ENCODE measurements at places on chromosomes 3 and 15.

DNA sequence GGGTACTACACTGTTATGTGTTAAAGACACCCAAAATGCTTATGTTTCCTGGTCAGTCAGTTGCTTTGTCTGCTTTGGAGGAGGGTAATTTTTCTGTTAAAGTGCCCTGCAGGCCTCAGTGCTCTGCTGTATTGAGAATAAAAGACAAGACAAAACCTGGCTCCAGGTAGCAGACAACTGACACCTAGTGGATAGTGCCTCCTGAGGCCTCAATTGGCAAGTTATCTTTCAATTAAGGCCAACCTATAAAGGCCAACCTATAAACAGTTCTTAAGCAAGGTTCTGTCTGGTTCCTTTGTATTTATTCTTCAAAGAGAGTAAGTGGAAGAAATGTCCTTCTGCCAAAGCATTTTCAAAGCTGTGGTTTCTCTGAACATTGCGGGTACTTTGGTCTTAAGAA, 773.8 kb downstream of the MECOM start:
- no peak for DNase-seq

GRCh38 chr3:168612671-168613070, 516.9 kb upstream of the GOLIM4 start:
- DNase-seq = no peak

GRCh38 chr3:82133070-82133606, 371.7 kb upstream of the GBE1 start:
- peak; percentile 39 for DNase-seq

DNA sequence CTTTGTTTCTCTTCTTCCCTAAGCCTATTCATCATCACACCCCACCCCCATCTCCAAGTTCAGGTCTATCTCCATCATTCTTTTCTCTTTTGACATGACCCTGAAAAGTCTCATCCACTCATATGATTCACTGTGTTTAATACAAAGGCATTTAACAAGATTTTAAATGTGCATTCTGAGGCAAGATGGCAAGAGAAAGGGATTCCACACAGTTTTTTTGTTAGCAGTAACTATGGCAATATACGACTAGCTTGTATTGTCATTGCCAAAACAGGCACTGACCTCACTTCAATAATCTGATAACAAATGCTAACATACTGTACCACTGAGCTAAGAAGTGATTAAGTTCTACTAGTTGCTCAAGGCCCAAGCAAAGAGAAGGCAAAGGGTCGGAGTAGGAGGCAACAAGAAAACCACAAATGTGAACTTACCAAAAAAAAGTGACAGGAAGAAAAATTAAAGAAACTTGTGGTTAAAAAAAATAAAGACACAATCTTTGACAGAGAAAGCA, 53.2 kb downstream of the FBN1 start:
- DNase-seq = peak; percentile 99

GRCh38 chr15:68620721-68621527, 42.1 kb downstream of the CORO2B start:
- DNase-seq = peak; percentile 99

GRCh38 chr15:71304681-71305080, 189.4 kb downstream of the THSD4 start:
- DNase-seq = no peak

DNA sequence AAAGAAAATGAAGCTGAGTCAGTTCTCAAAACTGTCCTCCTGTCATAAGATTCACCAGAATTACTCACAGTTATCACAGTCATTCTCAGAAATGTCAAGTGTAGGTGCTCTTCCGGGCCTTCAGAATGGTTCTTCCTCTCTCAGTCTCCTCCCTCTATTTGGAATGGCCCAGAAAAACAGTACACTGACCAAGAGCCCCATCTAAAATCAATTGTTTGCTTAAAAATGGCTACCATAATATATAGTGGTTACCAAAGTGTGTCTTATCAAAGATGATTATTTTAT, 99.8 kb downstream of the MECOM start:
- DNase-seq = no peak

DNA sequence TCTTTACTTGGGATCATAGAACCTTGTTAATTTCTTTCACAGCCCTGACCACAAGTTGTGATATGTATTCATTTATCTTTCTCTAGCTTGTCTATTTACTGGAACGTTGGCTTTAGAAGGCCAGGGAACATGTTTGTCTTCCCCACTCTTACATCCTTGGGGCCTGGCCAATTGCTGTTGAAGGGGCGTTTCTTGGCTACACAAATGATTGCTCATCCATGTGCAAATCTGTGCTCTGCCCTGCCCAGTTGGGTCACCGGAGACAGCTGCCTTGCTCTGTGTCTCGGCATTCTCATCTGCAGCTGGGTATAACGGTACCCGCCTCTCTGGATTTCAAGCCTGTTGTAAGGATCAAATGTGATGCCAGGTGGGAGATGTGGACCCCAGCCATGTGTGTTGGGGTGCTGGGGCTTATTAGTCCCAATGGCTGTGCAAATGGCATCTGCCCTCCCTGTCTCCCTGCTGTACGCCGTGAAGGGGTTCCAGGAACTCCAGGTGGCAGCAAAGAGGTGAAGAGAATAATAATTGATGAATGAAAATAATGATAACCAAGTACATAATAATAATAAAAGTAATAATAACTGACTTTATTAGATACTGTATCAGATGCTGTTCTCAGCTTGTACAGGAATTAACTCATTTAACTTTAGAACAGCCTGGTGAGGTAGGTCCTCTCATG, 24.0 kb upstream of the TLE3 start:
- peak; percentile 97 for DNase-seq

- DNase-seq = peak; percentile 68
Measured at GRCh38 chr15:67456677-67457529, 64.0 kb upstream of the C15orf61 start.

DNA sequence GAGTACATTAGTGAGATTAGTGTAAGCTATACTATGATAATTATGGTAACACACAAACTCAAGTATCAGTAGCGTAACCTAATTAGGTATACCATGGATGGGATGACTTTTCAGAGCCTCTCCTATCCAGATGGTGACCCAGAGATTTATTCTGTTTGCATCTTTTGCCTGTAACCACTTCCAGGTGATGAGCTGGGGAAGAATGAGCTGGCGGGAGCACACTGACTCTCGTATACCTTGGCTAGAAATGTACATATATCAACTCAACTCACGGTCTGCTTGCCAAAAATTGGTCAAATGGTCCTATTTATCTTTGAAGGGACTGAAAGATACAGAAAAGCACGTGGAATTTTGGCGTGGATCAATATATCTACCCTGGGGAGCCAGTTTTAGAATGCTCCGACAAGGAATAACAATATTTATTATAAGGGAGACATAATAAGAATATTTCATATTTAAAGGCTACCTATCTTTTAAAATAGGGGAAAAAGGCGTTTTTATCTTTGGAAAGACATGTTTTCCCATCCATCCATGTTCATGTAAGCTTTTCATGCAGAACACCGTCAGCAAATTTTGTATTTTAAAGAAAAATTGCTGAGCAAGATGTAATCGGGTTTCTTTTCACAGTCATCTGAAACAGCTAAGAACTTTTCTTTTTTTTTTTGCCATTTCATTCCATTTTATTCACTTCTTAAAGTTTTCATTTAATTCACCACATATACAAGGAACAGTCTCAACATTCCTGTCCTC, 502.6 kb upstream of the CBLB start:
- no peak for DNase-seq

- no peak for DNase-seq
Measured at GRCh38 chr3:142890592-142890991, 1.7 kb upstream of the PCOLCE2 start.

GRCh38 chr15:59353994-59354416, 18.7 kb downstream of the MYO1E start:
- DNase-seq = no peak

DNA sequence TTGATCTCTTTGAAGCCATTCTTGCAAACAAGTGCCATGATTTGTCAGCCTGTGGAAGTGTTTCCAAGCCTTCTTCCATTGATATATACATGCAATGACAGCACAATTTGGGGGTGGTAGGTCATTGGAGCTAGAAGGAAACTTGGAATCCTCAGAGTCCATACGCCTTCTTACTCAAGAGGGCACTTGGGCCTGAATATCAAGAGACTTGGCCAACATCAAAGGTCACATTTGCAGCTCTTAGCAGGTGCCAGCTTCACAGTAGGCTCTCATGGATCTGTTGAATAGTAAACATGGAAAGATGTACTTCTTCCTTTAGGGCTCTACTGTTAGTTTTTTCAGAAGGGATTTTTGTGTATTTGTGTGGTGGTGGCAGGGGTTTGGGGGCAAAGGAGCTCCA, 50.9 kb downstream of the RHCG start:
- DNase-seq = no peak

- DNase-seq = no peak
Measured at GRCh38 chr3:57141719-57142410, 23.3 kb downstream of the IL17RD start.

DNA sequence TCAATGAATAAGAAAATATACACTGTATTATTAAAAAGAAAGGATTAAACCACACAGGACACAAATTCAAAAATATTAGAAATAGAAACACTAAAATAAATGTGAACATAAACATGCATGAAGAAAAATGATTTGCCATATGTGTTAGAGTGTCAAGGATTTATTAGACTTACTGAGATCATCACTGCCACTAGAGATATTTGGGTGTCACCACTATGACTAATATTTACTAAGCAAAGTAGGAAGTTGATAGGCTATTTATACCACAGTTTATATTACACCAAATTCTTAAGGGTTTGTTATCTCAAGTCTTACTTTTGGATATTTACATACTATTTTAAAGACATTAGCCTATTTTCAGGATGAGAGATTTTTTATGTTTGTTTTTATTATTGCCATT, 575.0 kb upstream of the SGO1 start:
- peak; percentile 22 for DNase-seq

GRCh38 chr15:31197497-31198414, 96.2 kb upstream of the TRPM1 start:
- no peak for DNase-seq

DNA sequence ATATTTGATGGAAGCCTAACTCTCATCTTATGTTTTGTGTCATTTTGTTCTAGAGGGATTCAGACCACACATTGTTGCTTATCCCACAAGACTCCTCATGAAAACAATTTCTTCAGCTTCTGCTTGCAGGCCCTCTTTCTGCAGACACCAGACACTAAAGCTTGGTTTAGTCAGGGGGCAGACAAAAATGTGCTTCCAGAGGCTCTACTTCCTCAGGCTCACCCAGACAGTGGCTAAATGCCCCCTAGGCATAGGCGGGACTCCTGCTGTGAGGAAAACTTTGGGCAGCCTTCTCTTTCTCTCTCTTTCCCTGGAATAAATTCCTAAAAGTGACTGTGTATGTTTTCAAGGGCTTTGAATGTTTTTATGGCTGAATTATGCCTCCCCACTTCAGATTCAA, 435.4 kb upstream of the ATP11B start:
- no peak for DNase-seq

- peak; percentile 72 for DNase-seq
Measured at GRCh38 chr3:111691293-111691909, 96.3 kb upstream of the ZBED2 start.

DNA sequence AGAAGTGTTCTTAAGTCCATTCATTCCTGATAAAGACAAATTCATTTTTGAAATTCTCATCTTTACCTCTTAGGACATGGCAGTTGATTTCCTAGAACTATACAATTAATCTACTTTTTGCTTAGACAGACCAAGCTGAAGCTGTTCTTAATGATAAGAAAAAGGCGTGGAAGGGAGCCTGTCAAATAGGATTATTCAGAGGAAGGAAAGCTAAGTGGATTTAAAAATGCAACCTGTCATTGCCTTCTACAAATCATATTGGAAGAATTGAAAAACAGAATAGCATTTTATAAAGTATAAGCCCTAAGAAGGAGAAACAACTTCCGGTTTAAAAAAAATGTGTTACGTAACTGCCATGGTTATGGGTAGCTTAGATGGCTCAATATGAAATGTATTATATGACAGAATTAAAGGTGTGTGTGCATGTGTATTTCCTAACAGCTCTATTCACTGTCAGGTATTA, 81.2 kb upstream of the RAP2B start:
- DNase-seq = no peak

GRCh38 chr15:57193161-57193560, 183.1 kb upstream of the CGNL1 start:
- no peak for DNase-seq

- DNase-seq = no peak
Measured at GRCh38 chr3:127849368-127849767, 27.1 kb upstream of the MGLL start.

DNA sequence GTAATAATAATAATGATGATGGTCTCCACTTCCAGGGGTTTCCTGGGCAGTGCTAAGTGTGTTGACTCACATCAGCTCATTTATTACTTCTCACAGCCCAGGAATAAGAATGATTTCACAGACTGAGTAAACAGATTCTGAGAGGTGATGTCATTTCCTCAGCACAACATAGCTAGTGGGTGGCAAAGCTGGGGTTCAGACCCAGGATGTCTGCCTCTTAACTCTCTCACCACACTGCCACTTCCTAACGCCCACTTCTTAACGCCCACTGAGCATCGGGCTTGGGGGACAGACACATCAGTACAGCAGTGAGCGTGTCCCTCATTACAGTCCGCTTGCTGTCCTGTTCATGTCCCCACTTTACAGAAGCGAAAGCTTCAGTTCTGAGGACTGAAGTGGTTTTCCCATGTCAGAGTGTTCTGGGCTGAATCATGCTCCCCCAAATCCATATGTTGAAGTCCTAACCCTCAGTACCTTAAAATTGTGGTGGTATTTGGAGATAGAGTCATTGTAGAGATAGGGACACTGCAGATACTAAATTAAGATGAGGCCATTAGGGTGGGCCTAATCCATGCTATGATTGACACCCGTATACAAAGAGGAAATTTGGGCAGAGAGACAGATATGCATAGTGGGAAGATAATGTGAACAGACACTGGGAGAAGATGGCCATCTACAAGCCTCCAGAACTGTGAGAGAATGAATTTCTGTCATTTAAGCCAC, 68.0 kb downstream of the ATP2B2 start:
- DNase-seq = peak; percentile 48
